GF-D8 (cell line): ENCODE measurements at places on chromosomes 16 and 17.

- DNase-seq = no peak
Measured at GRCh38 chr16:30113031-30113710, at the start of gene GDPD3. Gene GDPD3 (minus strand): TSS chr16:30113537. CDS start chr16:30113478, 59 bp downstream.

DNA sequence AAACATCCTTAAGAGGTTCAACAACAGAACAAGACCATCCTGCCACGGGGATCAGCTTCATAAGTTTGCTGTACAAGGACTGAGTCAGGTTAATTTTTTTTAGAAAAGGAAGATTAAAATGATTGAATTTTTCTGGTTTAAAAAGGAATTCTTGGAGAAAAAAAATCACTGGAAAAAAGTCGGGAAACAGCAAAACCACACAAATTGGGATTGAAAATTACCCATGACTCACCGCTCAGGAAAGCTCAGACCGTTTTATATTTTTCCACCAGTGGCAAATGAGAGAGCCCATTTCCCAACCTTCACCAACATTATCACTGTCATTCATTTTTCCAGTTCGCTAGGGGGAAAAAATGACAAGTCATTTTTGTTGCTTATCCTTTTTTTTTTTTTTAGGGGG, 46.6 kb downstream of the MRM3 start:
- DNase-seq = no peak

DNA sequence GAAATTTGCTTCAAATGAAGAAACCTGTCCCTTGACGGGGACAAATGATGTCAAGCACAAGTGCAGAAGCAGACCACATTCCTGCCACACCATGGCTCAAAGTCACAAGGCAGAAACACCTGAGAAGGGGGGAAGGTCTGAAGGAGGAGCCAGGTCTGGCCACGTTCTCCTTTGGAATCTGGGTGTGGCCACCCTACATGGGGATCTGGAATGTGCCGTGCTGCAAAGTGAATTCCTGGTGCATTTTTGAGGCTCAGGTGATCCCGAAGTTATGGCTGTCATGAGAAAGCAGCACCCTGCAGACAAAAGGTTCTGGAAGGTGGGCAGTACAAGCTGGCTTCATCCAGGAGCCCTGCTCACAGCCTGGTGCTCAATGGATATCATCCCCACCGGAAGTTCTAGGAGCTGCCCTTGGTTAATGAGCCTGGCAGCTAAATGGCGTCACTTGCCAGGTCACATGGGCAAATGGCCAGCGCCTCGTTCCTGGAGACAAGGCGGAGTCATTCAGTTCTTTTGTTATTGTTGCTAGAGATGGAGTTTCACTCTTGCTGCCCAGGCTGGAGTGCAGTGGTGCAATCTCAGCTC, 20.1 kb upstream of the ADCY9 start:
- DNase-seq = no peak

- no peak for DNase-seq
Measured at GRCh38 chr16:25922438-25922837, 230.7 kb downstream of the HS3ST4 start.

GRCh38 chr16:71406724-71407123, 35.1 kb downstream of the TLE7 start:
- no peak for DNase-seq

DNA sequence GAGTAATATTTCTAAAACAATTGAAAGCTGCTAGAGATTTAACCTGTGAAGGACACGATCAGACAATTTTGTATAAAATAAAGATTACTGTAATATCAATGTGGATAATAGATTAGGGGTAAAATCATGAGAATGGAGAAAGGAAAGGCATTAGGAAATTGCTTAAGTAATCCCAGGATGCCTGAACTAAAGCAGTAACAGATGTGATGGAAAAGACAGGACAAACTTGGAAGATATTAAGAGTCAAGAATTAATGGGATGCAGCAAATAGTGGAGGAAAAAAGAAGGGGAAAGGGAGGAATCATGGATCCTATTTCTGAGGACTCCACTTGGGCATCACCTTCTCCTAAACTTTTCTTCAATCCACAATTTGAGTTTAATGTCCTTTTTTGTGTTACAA, 437.1 kb upstream of the PMFBP1 start:
- DNase-seq = no peak

GRCh38 chr17:10156948-10157607, 41.3 kb downstream of the GAS7 start:
- DNase-seq = peak; percentile 90

GRCh38 chr17:28475151-28475900, 1.9 kb downstream of the SLC13A2 start:
- DNase-seq = no peak

DNA sequence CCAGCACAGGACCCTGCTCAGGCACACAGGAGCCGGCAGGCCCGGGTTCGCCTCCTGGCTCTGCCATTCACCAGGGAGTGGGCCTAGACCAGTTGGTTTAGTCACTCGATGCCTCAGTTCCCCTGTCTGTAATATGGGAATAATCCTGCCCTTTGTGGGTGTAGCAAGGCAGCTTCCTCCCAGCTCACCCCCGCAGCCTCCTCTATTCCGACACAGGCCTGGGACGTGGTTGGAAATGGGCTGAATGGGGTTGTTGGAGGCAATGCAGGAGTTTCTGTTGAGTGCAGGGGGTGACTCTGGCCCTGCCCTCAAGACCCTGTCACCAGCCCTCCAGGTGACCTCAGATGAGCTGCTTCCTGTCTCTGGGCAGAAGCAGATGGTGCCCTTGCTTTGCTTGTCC, 19.8 kb downstream of the SLC5A10 start:
- DNase-seq = no peak

DNA sequence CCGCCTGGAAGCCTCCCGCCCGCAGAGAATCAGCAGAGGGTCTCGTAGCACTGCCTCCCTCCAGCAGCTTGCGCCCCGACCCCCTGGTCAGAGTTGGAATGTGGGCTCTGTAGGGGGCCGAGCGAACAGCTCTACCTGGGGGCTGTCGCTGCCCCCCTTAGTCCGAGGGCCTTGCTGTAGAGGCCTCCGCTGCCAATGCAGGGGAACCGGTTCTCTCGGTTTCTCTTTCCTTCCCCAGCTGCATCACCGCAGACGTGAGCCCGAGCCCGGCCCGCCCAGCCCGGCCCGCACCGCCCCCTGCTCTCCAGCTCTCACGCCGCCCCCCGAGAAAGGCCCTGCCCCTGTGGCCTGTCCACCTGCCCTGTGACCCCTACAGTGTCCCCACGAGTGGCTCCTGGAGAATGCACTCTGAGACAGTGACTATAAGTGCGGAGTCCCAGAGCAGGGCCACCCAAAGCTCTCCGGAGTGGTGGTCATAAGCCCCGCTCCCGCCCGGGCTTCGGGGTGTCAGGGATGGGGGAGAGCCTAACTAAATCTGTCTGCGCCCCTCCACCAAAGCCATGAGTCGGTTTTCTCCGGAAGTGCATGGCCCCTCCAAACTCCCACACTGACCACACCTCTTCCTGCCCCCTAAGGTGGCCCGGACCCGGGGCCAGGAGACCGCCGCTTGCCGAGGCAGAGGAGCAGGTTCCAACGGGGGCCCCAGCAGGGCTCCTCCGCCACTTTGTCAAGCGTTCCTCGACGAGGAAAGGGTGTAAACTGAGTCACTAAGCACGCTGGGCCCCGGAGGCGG, 1.7 kb downstream of the ARHGAP27 start:
- no peak for DNase-seq
